Lung (tissue), 17 donors: ENCODE measurements at places on chromosomes 11 and 22.

DNA sequence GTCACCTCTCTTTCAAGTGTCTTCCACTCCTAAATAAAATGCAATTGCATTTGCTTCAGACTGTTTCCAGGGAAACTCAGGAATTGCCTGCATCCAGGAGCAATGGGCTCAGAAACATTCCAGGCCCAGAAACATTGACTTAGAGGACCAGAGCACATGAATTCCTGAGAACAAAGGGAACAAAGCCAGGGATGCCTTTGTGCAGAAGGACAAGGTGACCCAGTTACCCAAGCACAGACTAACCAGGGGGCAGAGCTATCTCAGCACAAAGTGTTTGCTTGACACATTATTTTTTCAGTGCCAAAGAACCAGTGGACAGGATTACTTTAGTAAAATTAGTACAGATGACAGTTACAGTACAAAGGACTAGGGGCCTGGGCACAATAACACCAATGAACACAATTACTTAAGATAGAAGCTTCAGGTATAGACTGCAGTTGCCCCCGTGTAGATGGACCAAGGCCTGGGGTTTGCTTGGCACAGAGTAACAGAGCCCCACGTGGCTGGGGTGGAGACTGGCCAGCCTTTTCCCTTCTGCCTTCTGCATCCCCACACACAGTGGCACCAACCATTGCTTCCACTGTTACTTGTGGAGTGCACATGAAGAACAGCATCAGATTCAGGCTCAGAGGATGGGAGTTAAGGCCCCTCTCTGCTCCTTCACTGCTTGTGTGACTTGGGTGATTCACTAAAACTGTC is 500.8 kb downstream of the INSC start:
- no peaks in the 10 kb centered on the region for H3K4me1 ChIP-seq
- no peak overlapping the region for H3K27ac ChIP-seq
- DNase-seq = no peak
- no peaks in the 10 kb centered on the region for H3K36me3 ChIP-seq
- no peak overlapping the region for H3K4me3 ChIP-seq
- no peaks in the 10 kb centered on the region for H3K27me3 ChIP-seq

- no peaks in the 10 kb centered on the region for H3K27me3 ChIP-seq
- no peaks in the 10 kb centered on the region for H3K4me1 ChIP-seq
- DNase-seq = no peak
- no peak overlapping the region for H3K27ac ChIP-seq
Observed at GRCh38 chr11:33761471-33761870, 12.8 kb downstream of the FBXO3 start.

DNA sequence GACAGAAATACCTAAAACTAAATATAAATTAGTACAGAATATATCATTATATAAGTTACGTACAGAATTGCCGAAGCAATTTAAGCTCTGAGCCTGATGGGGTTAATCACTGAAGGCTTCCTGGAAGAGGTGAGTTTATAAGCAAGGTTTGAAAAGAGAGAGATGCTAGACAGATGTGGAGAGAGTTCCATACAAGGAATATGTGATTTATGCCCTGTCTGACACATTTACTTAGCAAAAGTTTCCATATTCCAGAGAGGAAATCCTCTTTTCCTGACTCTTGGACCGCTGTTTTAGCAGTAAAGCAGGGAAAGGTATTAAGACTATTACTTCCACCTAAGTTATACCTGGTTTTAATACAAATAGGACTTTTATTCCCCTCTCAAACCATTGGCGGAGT is 65.1 kb downstream of the DBX1 start:
- H3K27me3 ChIP-seq = no peaks in the 10 kb centered on the region
- H3K27ac ChIP-seq = no peak overlapping the region
- H3K4me3 ChIP-seq = no peak overlapping the region

GRCh38 chr11:121435132-121435531 is 17.0 kb upstream of the SORL1 start:
- DNase-seq = no peak
- H3K4me1 ChIP-seq = peaks cover 3% of the 10 kb centered on the region
- no peak overlapping the region for H3K27ac ChIP-seq
- no peaks in the 10 kb centered on the region for H3K27me3 ChIP-seq
- no peak overlapping the region for H3K4me3 ChIP-seq

DNA sequence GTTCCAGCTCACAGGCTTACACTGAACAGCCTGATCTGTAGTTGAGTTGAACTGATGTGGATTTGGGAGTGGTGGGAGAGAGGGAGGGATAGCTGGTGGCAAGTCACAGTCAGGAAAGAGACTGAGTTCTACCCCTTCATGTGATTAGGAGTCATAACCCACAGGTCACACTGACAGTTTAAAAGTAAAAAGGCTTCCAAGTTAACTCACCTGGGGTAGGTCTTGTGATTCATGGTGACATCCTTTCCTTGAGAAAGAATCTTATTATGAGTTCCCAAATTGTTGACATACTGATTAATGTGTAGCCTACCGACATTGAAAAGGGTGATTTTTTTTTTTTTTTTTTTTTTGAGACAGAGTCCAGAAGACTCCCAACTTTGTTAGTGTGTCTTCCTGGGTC is 5.4 kb downstream of the IZUMO1R start:
- no peaks in the 10 kb centered on the region for H3K4me1 ChIP-seq
- H3K36me3 ChIP-seq = no peaks in the 10 kb centered on the region
- no peak for DNase-seq
- H3K27ac ChIP-seq = no peak overlapping the region
